Activated CD8-positive, alpha-beta memory T cell treated with anti-CD3 and anti-CD28 coated beads for 4 hours (primary cell): ENCODE measurements at places on chromosomes 2 and 18.

- no peak for DNase-seq
These were observed 981 bp upstream of the SF3B1 start for GRCh38 chr2:197435598-197436420.

DNA sequence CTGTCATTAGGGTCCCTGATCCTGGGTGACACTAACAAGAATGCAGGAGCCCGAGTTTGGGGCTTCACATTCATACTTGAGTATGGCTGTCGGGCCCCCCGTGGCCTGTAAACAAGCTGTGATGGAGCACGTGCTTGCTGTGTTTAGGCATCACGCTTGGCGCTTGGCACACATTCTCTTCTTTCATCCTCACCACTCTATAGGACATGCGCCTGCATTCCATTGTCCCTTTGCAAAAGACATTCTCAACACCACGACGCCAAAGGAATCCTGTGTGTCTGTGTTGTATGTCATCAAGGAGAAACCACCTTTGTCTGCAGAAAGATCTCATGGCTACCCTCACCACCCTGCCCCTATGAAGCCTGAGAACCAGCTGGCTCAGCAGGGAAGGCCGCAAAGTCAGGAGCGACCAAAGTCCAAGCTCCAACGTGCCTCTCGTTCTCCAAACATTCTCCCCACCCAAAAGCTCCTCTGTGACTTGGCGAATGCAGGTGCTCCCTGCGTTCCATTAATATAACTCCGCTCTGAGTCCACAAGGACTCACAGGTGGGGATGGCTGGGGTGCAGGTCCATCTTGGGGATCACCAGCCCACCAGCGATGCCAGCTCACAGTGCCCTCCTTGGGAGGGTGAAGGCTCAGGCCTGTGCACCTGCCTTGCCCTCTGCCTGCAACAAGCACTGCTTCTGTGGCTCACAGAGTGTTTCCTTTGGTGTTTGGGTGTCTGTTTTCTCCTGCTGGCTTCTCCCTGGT, 6.2 kb upstream of the PER2 start:
- no peak for DNase-seq

GRCh38 chr2:2887772-2888387, 489.7 kb downstream of the EIPR1 start:
- DNase-seq: no peak

- DNase-seq: no peak
These were observed 98.1 kb downstream of the NFATC1 start for GRCh38 chr18:79493801-79494211.

- DNase-seq: no peak
These were observed 101.6 kb downstream of the LBH start for GRCh38 chr2:30332791-30333453.

GRCh38 chr2:133841900-133842299, 273.6 kb upstream of the NCKAP5 start:
- no peak for DNase-seq

DNA sequence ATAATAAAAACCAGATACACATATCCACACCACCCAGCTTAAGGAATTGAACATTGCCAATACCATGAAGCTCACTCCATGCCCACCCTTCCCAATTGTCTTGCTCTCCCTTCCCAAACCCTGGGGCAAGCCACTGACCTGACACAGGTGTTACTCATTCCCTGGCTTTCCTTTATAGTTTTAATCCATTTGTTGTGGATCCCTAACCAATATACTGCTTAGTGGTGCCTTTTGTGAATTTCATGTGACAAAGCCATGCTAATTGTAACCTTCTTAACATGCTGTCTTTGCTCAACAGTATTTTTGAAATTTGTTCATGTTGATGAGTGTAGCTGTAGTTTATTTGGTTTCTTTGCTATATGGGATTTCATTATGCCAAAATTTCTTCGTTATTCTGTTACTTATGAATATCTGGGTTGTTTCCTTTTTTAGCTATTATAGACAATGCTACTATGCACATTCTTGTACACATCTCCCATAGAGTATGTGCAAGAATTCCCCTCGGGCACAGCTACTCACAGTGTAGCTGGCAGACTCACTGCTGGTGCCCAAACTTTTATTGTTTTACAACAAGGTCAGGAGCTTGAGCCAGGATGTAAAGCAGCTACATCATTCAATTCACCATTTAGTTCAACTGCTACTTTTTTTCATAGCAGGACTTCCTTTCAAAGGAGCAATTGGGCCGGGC, 90.8 kb upstream of the ATL2 start:
- DNase-seq: no peak

DNA sequence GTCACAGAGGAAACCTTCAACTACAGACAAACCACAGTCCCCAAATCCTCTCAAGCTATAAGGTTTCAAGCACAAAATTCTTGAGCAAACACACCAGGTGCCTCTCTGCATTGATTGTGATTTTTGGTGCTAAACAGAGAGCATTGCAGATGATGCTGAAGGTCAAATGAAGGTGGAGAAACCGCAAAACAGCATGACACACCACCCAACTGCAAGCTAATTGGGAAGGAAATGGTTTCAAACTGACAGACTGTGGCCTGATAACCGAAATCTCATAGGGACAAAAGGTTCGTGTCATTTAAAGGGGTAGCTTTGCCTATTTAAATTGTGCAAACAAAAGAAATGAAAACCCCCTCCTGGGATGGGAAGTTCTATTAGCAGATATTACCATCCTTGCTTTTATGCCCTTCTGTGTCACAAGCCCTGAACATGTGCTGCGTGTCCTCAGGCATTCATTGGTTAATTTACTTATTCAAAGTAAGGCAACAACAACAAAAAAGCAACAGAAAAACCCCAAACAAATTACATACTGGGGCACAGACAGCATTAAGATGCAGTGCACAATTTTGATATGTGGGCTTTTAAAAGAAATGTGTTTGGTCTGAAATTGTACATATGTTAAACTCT, 154.9 kb downstream of the AQP4 start:
- DNase-seq: no peak

DNA sequence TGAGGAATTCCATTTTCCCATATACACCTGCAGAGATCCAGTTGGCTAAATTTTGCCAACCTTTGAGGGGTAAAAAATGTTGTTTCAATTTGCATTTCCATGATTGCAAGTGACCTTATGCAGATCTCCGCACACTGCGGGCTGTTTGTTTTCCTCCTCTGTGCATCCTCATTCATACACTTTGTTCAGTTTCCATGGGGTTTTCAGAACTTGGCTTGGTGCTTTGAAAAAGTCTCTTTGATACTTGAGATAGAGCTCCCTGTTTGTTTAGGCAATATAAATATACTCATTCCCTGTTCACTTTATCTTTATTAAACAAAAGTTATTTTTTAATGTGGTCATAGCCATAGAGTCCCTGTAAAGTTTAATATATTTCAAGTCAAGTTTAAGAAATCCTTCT, 353.1 kb downstream of the CMPK2 start:
- no peak for DNase-seq

- peak; percentile 64 for DNase-seq
These were observed at the start of gene ANKAR for GRCh38 chr2:189674374-189675112. TSS of gene ANKAR (plus strand) at chr2:189674670. CDS start at chr2:189676491, 1,821 bp downstream.

DNA sequence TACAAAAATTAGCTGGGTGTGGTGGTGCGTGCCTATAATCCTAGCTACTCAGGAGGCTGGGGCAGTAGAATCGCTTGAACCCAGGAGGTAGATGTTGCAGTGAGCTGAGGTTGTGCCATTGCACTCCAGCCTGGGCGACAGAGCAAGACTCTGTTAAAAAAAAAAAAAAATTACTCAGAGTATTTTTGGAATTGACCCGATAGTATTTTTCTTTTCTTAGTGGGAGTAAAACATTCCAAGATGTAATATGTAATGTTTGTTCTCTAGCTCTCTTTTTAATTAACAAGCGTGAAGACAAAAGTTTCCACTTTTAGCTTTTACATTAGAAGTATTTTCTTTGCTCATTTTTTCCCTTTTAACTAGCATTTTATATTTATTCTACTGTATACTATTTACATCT, 12.0 kb upstream of the TMEM18 start:
- no peak for DNase-seq

DNA sequence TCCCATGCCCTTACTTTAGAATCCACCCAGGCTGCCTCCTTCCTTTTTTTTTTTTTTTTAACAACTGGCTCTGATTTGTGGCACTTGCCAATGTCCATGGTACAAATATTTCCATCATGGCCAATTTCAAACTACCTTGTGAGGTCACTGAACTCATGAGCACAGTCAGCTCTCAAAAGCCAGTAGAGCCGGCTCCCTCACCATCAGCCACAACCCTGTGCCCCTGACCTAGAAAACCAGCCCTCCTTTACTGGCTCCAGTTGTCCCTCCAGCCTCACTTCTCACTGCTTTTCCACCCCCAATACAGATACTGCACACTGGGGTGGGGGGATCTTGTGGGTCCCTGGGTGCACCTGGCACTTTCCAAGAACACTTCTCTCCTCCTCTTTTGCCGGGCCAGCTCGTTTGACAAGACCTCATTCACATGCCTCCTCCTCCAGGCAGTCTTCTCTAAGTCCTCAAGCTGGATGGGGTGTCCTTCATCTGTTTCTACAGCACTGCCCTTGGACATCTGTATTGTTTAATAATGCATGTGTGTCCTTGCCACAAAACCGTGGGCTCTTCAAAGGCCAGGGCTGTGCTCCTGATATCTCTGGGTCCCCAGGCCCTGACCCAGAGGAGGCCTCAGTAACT, 35.5 kb downstream of the SDC1 start:
- no peak for DNase-seq

DNA sequence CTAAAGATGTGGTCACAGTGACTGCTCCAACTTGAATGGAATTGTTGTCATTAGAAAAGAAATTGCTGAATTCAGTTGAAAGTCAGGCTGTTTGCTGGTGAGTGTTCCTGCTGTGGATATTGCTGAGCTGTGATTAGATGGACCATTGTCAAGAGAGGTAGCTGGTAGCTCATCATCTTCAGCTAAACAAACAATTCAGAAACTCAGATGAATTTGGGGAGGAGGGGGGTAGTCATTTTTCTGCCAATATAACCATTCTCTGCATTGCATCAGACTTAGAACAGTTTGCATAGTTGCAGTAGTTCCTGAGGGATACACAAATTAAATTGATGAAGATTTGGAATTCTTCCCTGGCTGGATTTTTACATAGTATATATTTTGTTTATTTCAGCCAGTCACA, 108.3 kb downstream of the MTCL1 start:
- no peak for DNase-seq

GRCh38 chr18:48889115-48889941, 61.4 kb downstream of the SMAD7 start:
- DNase-seq: no peak

- no peak for DNase-seq
These were observed 128.7 kb upstream of the GLI2 start for GRCh38 chr2:120606931-120607330.

DNA sequence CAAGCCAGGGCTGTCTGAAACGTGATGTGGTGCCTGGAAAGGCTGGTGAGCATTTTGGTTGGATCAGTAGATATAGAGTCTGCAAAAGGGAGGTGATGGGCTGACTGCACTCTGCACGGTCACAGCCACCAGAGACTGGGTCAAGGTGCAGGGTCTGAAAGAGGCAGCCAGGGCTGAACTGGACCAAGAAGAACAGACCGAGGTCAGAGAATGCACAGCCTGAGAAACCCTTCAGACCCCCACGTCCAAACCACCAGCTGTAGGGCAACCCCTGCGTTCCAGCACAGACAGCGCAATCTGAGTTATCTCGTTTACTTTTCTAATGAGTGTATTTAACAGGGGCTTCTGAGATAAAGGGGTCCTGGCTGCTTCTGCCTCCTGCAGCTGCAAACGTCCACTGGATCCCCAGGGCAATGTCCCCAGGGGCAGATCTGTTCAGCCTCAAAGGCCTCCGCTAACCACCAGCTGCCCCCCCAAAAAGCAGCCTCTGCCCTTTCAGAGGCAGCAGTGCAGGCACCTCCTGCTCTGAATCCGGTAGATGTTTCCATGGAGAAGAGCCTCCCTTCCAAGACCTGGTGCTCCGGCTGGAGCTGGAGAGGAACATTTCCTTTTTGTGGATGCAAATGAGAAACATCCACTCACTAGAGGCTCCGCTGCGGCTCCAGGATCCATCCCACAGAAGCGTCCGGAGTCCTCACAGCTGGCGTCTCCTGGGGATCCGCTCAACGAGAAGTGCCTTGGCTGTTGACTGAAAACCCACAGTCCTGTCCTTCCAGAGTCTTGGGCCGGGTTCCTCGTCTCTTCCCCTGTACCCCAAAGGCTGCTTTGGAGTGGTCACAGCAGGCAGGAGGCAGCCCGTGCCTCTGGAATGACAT, 970 bp upstream of the KCNG2 start:
- DNase-seq: no peak

DNA sequence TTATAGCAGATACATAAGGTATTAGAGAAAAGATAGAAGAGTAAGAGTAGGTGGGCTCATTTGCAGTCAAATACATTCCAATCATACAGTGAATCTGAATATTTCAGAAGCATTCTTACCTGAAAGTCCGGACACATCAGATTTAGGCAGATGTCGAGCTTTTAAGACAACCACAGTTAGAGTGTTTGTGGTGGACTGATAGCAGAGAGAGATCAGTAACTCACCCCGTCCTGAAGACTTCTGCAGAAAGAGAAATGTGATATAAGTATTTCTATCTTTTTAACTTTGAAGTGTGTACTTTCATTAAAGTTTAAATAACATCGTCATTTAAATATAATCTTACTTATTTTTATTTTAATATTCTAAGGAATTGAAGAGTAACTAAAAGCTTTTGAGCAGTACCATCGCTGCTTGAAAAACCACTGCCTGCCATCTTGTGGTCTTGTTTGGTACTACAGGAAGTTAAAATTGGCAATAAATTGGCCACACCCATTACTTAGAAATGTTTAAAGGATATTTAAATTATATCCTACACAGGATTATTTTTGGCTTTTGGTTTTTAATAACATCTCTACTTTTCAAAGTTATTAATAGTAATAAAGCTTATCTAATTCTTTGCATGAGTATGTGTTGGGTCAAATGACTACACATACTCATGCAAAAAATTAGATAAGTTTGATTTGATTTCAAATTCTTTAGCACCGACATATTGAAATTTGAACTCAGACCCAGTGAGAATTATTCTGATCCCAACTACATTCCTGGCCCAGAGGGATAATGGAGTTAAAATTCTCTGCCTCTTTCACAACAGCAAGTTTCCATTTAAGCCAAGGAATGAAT, 5.5 kb downstream of the SYT4 start:
- no peak for DNase-seq

- no peak for DNase-seq
These were observed 12.6 kb downstream of the FAM161A start for GRCh38 chr2:61841286-61841685.

DNA sequence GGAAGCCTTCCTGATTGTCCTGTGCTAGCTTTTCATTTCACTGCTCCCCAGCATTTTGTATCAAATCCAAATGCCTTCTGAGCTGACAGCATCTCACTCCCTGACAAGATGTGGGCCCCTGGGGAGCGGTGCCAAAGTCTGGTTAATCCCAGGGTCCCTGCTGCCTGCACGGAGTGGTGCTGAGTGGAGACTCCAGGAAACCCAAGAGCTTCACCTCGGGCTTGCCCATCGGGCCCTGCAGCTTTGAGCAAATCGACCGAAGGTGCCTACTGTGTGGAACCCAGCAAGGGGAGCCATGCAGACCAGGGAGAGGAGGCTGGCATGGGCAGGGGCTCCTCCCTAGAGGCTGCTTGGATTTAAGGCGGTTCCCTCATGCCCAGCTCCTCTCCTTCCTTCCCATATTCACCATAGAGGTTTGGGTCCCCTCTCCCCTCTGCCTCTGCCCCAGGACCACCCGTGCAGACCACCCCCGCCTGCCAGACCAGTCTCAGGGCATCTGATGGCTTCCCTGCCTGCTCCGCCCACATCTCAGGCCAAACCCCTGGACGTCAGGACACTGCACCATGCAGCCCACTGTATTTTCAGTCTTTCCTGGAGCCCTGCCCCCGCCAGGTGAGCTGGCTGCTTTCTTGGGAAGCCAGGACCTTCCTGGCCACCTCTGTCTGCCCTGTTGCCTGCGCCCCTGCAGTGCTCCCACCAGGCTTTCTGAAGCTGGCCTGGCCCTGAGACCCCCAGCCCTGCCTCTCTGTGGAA, 37.8 kb downstream of the RRM2 start:
- DNase-seq: no peak
